NK-92 treated with Interleukin-12 subunit alpha and Interleukin-12 subunit beta, amount 100 ng/mL, for 24 hours (cell line): ENCODE measurements at places on chromosomes 2 and 18.

- DNase-seq, result no peak
These were observed 12.5 kb upstream of the SLC38A11 start for GRCh38 chr2:164967781-164968228.

DNA sequence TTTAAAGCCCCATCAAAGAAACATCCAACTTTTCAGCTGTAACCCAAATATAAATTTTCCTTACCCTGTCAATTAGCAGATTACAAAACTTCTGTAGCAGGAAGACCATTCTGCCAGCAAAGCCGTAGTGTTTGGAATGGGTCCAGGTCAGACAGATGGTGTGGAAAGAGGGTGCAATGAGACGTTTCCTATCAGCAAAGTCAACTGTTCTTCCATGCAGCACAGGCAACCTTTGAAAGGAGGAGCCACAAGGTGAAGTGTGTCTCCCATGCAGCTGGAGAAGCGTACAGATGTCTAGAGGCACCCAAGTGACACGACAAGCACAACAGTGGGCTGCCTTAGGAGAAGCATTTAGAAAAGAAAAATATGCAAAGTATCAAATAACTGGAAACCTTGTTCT is 83.7 kb downstream of the SP3 start:
- no peak for DNase-seq

- DNase-seq, result no peak
These were observed 27.4 kb downstream of the RAPGEF4 start for GRCh38 chr2:172763079-172763478.

GRCh38 chr18:55116863-55117262 is 157.6 kb upstream of the CCDC68 start:
- no peak for DNase-seq

- no peak for DNase-seq
These were observed 39.4 kb upstream of the GPC1 start for GRCh38 chr2:240395896-240396622.

GRCh38 chr2:149446748-149447147 is 116.4 kb downstream of the LYPD6 start:
- DNase-seq, result no peak

GRCh38 chr2:226426292-226426736 is 373.3 kb downstream of the IRS1 start:
- no peak for DNase-seq

- no peak for DNase-seq
These were observed 39.0 kb downstream of the GLI2 start for GRCh38 chr2:120774557-120775160.

GRCh38 chr2:195119231-195119630 is 537.8 kb upstream of the SLC39A10 start:
- no peak for DNase-seq

- DNase-seq, result no peak
These were observed 67.5 kb downstream of the RMDN2 start for GRCh38 chr2:37992601-37993000.

DNA sequence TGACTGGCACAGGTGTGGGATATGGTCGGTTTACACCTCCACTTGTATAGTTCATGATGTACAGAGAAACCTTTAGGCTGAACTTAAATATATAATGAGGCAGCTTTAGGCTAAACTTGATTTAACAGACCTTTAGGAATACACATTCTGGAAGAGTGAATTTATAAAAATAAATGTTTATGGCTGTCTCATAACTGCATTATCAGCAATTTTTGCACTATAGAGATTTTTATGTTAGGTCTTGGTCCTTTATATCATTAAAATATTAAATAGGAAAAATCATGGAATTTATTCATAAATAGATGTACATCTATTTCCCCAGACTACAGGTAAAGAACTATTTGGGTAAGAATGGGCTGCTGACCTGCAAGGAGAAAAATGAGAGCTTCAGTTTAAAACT is 19.8 kb downstream of the RAB27B start:
- DNase-seq, result no peak

DNA sequence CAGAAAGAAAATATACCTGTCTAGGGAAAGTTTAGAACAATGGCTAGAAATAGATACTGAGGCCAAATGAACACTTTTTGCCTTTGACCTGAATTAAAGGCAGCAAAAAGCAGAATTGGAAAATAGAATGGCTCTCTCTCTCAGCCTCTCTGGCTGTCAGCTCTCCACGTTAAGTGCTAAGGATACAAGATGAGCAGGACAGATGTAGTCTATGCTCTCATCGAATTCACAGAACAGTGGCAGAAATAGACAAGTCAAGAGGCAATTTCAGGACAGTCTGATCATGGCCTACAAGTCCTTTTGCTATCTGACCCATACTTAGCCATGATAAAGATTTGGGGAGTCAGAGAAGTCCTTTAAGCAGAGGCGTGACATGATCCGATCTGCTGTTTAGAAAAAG is 120.2 kb upstream of the CREB1 start:
- DNase-seq, result no peak

DNA sequence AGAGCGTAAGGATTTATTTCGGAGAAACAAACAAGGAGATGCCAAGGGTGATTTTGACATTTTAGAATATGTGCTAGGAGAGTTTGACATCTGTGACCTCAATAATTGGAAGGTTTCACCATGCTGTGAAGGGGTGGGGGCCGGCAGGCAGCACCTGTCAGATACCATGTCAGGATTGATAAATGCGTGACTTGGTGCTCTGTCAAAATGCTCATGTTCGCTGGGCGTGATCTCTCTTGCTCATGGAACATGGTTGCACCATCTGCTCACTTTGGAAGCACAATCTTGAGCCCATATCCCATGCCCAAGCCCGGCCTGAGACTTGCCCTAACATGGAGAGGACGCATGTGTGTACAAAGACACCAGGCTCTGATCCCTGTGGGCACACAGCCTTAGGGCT is 347.6 kb downstream of the RNF144A start:
- no peak for DNase-seq

DNA sequence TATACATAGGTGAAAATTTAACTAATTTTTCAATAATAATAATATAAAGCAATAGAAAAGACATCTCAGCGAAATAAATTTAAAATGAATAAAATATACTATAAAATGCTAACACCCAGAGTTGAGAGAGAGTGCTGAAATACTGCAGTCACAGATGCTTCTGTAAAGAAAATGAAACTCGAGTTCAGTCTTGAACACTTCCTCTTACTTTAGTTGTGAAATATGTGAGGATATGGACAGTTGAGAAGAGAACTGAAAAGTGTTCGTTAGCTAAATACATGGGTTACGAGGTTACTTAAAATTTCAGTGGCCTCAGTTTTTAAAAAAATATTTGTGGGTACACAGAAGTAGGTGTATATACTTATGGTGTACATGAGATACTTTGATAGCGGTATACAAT is 106.8 kb downstream of the DNAH7 start:
- DNase-seq, result no peak

GRCh38 chr2:238075397-238075796 is 14.6 kb downstream of the SCLY start:
- DNase-seq, result no peak

DNA sequence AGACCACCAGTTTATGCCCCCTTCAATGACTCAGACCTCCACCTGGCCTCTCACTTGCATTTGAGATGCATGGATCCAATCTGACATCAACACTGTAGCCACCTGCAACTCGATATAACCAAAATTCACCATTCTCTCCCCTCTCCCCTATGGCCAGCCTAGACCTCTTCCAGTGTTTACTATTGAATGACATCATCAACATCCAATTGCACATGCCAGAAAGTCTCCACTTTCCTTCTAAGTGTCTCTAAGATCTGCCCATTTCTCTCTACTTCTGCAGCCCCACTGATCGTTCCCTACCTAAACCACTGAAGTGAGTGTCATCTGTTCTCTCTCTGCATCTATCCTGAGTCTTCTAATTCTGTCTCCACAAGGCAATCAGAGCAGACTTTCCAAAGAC is 151.3 kb upstream of the APCDD1 start:
- no peak for DNase-seq

DNA sequence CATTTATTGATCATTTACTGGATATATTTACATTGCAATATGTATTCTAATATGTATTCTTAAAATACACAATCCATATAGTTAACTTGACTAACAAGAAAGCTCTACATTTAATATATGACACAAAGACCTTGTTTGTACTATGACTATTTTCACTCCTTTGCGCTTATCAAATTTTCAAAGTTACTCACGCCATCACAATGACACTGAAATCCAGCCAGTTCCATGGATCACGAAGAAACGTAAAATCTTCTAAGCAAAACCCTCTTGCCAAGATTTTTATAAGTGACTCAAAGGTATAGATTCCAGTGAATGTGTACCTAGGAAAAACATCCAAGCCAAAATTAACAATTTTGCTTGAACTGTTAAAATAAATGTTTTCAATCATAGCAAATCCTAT is 39.6 kb downstream of the SCN3A start:
- no peak for DNase-seq

DNA sequence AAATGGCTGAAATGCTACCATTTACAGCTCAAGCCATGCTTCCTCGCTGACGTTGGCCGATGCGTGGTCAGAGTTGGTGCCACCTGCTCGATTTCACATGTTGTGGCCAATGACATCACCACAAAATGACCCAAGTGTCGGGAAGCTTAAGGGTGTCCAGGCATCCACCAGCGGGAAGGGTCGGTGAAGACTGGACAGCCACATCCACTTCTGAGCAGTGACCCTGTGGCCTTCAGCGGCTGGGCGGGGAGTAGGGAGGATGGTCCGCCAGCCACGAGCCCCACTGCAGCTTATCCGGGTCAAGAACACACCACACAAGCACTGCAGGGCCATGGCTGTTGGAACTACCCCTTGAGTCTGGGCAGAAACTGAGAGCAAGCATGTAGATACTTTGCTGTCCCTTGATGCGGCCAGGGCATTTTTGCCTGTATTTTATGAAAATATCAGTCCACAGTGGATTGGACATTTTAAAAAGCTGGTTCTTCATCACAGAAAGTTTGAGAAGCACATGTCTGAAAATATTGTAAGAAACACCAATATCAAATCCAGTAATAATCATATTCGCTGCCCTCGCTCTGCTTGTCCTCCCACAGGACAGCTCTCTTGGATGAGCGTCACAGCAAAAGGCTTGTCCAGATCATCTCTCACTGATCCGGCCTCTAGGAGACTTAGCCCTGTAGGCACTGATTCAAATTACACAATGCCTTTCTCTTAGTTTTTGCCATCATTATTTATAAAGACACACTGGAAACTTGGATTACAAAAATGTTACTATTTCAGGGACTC is 174.0 kb downstream of the TWIST2 start:
- no peak for DNase-seq

- no peak for DNase-seq
These were observed 573.2 kb downstream of the METTL4 start for GRCh38 chr18:1998121-1998520.

GRCh38 chr2:3489764-3490115 is 29.6 kb downstream of the ADI1 start:
- DNase-seq, result no peak

- DNase-seq, result no peak
These were observed 548.6 kb upstream of the RAB6C start for GRCh38 chr2:129430911-129431310.

DNA sequence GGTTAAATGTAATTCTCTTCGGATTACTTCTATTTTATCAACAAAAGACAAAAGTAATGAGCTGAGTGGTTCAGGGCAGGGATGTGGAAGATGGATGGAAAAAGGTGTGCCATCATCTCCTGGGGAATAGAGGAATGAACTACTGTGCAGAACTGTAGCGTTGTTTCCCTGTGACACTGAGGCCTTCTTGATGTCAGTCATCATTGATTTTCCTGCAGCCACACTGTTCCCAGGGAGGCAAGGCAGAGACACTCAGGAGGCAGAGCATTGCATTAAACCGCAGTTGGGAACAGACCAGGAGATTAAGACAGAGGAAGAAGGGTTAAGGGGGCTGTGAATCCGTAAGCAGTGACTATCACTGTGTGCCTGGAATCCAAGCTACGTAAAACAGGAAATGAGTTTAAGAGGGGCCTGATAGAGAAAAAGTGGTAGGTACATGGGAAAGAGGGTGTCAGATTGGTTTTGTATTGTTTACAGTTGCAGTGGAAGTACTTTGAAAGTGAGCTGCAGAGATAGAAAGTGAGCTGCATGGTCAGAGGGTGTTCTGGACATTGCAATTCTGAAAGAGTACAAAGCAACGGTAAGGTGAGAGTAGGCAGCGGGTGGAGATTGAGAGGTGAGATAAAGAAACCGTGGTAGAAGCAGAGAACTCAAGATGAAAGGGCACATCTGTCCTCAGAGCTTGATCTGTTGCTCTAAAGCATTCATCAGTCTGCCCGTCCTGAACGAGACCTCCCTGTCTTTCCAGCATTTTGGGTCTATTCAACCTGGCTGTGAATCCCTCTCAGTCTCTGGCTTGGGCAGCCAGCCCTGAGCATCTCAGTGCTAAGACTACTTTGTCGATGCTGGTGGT is 793.4 kb upstream of the CELF4 start:
- no peak for DNase-seq
